ENCODE measurements at places on chromosomes 11 and 22. TPM values are rescaled to one million over a fixed set of nuclear protein-coding genes. Genes with fewer than 3 reads are reported as not detected.

Gene RAB3IL1
- 1.0 TPM for total RNA-seq

Gene LRP5
- total RNA-seq = 21.1 TPM

Gene SLC25A45
- total RNA-seq = 2.1 TPM

Gene CAVIN3
- 145 TPM for total RNA-seq

Gene OR51B5
- not detected for total RNA-seq

Gene MS4A4A
- not detected for total RNA-seq

Gene SMC1B
- total RNA-seq = not detected

Gene NFAM1
- total RNA-seq = not detected
